Stimulated activated CD8-positive, alpha-beta memory T cell treated with anti-CD3 and anti-CD28 coated beads, Interleukin-7, amount 100 ng/mL, for 24 hours (primary cell): ENCODE measurements at places on chromosomes 5 and 9.

DNA sequence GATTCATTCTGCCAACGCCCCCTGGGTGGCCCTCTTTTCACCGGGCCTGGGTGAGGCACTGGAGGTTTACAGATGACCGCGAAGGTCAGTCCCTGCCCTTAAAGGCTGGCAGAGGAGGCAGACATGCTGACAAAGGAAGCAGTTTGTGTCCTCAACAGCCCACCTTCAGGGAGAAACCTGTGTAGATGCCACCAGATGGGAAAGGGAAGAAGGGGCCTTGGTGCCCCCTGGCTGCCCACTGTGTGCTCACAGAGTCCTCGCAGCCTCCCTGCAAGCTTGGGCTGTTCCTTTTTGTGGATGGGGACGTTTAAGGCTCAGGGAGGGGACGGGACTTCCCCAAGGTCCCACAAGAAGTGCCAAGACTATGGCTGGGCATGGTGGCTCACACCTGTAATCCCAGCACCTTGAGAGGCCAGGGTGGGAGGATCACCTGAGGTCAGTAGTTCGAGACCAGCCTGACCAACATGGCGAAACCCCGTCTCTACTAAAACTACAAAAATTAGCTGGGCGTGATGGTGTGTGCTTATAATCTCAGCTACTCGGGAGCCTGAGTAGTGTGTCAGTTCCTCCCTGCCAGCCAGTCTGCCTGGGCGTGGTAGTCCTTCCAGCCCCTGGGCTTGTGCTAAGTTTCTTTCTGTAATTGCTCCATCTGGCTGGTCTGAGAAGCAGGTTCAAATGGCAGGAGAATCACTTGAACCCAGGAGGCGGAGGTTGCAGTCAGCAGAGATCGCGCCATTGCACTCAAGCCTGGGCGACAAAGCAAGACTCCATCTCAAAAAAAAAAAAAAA, 36.2 kb downstream of the NEK6 start:
- DNase-seq: no peak

- no peak for DNase-seq
Measured at GRCh38 chr5:10599113-10599512, 35.2 kb downstream of the ANKRD33B start.

- no peak for DNase-seq
Measured at GRCh38 chr9:36162211-36162738, 6.9 kb upstream of the CCIN start.

- no peak for DNase-seq
Measured at GRCh38 chr5:69043655-69043996, 50.2 kb upstream of the SLC30A5 start.

- no peak for DNase-seq
Measured at GRCh38 chr5:21784487-21784886, 1068.7 kb downstream of the CDH12 start.

DNA sequence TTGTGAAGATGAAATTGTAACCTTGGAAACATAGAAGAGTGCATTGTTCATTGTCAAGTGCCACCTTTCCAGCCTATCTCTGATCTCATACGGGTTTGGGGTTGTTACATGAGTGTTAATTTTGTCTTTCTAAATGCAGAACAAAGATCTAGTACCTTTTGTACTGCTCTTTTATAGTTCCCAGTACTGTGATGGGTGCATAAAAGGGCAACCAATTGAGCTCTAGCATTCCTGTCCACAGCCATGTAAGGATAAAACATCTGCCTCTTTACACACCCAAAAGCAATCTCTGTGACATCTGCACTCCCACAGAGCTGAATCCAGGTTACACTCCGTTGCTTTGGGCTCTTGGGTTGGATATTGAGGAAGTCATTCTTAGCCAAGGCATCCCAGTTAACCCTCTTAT, 255.2 kb downstream of the SGCD start:
- DNase-seq: no peak

DNA sequence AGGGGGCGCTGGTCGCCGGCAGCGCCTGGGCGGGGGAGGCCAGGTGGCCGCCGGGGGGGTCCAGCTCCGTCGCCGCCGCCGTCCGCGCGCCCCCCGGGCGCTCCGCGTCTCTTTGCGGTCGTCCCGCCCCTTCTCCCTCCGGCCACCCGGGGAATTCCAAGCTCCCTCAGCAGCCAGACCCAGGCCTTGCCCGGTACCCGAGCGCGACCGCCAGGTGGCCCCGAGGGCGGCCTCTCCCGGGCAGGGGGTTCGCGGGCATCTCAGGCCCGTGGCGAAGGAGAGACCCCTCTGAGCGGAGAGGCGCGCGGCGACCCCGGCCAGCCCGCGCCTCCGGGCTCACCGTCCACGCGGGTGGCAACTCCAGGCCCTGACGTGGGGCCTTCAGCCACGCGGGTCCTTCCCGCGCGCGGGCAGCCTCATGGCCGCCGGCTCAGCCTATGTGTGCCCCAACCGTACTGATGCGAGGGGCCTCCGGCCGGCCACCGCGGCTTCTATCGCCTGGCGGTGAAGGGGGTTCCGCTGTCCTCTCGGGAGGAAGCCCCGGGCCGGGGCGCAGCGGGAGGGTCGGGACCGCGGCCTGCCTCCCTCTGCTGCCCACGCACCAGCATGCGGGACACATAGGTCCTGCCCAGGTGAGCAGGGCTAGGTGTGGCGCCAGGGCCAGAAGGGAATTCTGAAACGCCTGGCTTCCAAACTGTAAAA, 529 bp upstream of the NRARP start:
- no peak for DNase-seq

DNA sequence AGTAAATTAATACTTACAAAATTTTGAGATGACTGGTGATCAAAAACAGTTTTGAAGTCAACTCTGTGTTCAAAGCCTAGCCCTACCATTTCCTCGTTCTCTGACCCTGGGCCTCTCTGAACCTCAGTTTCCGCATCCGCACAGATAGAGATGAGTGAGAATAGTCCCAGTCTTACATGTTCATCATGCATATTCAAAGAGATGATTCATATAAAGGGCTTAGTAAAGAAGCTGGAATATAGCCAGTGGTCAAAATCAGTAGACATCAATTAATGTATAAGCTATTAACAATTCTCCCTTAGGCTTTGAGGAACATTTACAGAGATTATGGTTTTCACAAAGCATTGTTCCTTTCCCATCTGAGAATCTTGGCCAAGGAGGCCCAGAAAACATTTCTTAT, 250.6 kb downstream of the SPOCK1 start:
- DNase-seq: no peak

- no peak for DNase-seq
Measured at GRCh38 chr9:100492952-100493351, 20.0 kb downstream of the TMEFF1 start.

- DNase-seq: no peak
Measured at GRCh38 chr5:60842871-60843385, 1.1 kb downstream of the ELOVL7 start.

- DNase-seq: no peak
Measured at GRCh38 chr5:146646441-146646840, 130.5 kb upstream of the GPR151 start.

GRCh38 chr5:111627862-111628261, 115.5 kb upstream of the STARD4 start:
- DNase-seq: no peak

- DNase-seq: no peak
Measured at GRCh38 chr5:145478651-145479050, 356.5 kb downstream of the PRELID2 start.

GRCh38 chr5:160188141-160189015, 40.9 kb upstream of the FABP6 start:
- DNase-seq: no peak

GRCh38 chr5:149931992-149932436, 12.6 kb downstream of the PDE6A start:
- DNase-seq: no peak

DNA sequence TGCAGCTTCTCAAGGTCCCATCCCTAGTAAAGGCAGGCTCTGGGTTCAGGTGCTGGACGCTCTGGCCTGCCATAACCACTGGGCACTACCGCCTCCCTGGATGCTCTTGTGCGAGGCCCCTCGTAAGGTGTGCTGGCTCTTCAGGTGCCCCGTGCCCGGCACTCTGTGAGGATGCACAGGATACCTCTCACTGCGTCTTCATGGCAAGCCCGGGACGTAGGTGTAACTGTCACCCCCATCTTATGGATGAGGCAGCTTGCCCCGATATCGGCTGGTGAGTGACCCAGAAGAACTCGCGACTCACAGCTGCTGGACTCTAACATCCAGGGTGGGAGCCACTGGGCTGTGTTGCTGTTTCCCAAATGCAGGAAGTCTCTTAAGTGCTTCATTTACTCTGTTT, 79.0 kb downstream of the GTF3C4 start:
- no peak for DNase-seq

DNA sequence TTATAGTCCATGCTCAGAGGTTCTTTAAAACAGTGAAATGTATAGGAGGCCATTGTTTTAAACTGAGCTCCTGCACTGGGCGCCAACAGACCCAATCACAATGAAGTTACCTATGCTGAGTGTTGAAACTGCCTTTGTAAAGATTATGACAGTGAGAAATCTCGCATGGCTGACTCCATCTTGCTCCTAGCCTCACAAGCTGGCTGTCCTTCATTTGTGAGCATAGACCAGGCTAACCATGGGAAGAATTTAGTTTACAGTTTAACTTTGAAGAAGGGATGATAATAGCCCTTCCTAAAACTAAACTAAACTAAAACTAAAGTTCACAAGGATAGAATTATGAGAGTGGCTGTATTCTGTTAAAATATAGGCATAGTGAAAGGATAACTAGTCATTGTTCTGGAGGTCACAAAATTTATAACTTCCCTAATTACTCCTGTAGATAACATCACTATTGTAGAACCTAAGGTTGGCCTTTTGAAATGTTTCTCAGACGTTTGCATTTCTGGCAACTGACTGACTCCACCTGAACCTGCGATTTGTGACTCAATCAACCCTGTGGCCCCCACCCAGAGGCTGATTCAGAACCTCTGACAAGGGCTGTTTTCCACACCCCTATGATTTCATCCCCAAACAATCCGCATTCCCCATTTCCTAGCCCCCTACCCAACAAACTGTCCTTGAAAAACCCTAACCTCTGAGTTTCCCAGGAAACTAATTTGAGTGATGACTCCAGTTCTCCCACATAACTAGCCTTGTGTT, 59.1 kb downstream of the HMHB1 start:
- no peak for DNase-seq

GRCh38 chr5:88955403-88955802, 72.4 kb upstream of the MEF2C start:
- no peak for DNase-seq

DNA sequence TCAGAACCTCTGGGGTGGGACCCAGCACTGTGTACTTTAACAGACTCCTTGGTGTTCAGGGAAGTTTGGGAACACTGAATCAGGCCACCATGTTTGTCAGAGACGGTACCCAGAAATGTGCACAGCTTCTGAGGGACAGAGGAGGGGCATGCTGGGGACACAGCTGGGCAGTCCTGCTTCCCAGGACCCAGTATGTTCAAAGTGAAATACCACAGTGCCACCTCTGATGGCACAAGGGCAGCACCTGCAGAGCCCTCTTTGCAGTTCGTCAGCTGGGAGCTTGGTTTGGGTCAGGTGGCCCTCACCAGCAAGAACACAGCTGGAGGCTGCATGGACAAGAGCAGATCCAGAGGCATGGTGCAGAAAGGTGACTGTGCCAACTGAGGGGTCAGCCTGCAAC, 51.2 kb downstream of the NDST1 start:
- DNase-seq: no peak

GRCh38 chr5:23703940-23704855, 196.8 kb downstream of the PRDM9 start:
- no peak for DNase-seq

DNA sequence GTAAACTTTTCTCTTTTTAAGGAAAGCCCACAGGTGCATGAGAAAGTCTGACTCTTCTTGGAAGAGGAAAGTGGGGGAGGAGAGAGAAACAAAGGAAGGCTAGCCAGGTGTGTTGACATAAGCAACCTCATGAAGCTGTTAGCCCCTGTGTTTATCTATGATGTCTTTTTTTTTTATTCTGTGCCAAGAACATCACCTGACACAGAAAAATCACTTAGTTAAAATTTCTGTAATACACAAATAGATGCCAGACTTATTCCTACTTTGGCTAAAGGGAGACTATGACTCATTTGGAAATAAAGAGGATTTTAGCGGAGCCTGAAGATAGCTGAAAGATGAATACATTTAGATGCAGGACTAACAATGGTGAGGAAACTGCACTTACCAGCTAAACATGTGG, 58.3 kb downstream of the BAAT start:
- no peak for DNase-seq

- DNase-seq: no peak
Measured at GRCh38 chr9:97396256-97396655, 15.6 kb upstream of the TDRD7 start.

- no peak for DNase-seq
Measured at GRCh38 chr5:11302663-11303062, 541.6 kb upstream of the DAP start.

DNA sequence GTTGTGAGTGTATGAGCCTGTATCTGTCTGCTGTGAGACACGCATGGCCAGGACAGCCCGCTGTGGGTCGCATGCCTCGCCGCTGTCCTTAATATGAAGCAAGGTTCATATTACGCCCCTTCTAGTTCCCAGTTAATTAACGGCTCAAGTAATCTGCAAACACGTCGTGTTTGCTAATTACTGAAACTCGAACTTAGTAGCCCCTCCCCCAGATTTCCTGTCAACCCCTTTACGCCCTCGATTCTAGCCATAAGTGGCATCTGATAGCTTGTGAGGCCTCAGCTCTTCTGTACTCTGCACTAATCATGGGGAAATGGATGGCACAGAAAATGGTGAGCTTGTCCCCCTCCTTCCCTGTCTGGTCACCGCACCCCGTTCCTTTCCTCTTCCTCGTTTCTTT, 116.9 kb upstream of the OTULINL start:
- no peak for DNase-seq

- DNase-seq: no peak
Measured at GRCh38 chr9:108080285-108080684, 590.7 kb upstream of the KLF4 start.

DNA sequence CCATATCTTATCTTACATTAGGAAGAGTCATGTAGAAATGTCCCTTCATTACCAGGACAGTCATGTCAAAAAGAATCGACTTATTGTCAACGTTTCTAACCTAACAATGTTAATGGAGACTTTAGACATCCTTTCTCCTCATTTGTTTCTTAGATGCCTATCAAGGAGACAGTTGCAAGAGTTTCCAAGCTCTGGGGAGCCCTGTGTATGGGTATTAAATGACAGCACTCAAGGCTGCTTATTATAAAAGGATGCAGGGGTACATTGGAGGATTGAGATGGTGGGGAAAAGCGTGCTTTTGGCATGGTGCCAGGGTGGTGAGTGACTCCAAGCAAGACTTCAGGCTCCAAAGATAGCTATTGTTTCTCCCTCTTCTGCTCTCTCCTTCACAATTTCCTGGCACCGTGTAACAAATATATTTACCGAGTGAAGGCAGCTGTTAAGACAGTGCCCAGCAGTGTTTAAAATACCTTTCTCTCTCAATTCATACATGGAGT, 461.3 kb upstream of the CLINT1 start:
- DNase-seq: no peak

- no peak for DNase-seq
Measured at GRCh38 chr9:81137976-81138568, 551.3 kb downstream of the TLE1 start.
